Pancreas (tissue), 10 donors: ENCODE measurements at places on chromosomes 3 and 15. TPM values are rescaled to one million over a fixed set of nuclear protein-coding genes. Genes with fewer than 3 reads are reported as not detected.

The MORF4L1 gene
- polyA plus RNA-seq: 149 TPM

The AMIGO3 gene
- 4.0 TPM for polyA plus RNA-seq

The NUDT16 gene
- 9.8 TPM for polyA plus RNA-seq

The SI gene
- under 0.01 TPM for polyA plus RNA-seq

The CCNL1 gene
- polyA plus RNA-seq: 67.9 TPM

The P2RY14 gene
- polyA plus RNA-seq: 0.47 TPM
